MG63 (cell line): ENCODE measurements at places on chromosomes 4 and X. TPM values are rescaled to one million over a fixed set of nuclear protein-coding genes. Genes with fewer than 3 reads are reported as not detected.
A peak's percentile ranks its signal among the peaks of the same experiment; 100 is the strongest.

DNA sequence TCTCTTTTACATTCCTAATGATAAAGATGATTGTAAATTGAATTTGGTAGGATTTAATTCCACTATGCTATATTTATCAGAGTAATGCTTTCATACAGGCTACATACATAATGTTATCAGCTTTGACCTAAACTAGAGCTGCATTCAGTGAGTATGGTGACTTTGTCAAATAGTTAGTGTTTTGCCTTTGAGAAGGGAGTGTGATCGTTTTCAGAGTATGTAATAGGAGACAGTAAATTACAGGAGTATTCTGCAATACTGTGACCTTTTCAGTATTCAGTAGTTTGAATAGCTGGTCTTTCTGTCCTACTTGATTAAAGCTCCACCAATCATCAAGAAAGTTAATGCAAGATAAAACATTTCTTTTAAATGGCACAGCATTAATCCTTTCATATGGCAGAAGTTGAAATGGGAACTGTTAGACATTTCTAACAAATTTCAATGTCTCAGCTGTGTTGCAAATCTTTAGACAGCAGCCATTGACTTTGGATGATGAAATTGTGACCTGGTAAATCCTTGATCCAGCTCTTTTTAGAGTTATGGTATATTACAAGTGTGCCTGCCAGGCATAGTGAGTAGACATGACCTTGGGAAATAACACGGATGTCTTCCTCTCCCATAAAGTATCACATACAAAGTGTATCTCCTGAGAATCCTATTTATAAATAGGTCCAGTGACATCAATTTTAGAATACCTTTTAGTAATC lies 455.3 kb downstream of the KCTD8 start:
- no peak for DNase-seq

SPARCL1 gene
- total RNA-seq: not detected in 2 replicates

ARHGAP36 gene
- total RNA-seq: not detected in 2 replicates

DNA sequence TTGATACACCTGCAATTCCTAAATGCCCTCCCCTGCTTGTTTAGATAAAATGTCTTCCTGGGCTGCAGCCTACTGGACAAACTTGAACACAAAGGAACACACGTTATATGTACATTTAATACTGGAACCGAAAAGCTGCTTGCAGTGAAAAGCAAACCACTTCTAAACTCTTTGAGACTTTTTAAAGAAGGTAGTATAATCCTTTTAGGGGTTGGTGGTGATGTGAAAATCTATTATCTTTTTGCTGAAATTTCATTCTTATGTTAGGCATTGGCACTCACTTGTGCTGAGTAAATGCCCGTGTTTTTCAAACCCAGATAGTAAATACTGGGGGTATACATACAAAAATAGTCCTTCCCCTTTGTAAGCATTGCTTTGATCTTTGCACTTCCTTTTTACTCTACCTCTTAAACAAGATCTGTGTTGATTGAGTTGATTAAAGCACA lies 2.2 kb downstream of the NFKB1 start:
- DNase-seq: no peak

GRCh38 chr4:76035141-76035540 lies 729 bp downstream of the CXCL11 start:
- no peak for DNase-seq

- DNase-seq: no peak
These were observed 137.9 kb downstream of the VSIG4 start for GRCh38 chrX:65902011-65902410.

DNA sequence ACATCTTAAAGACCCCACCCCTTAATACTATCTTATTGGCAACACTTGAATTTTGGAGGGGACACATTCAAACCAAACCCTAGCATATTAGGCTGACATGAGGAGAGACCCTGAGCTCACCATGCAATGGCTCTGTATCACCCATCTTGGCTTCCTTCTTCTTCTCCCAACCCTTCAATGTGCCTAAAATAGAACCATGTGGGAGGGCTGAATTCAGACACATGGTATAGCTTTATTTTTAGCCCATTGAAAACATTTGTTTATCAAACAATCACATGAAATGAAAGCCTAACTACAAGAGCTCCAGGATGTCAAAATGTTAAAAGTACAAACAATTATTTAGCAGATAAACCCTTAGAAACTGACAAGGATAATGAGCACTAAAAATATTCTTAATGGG lies 81.6 kb downstream of the RASL11B start:
- DNase-seq: no peak

- DNase-seq: peak; percentile 60
These were observed 113.9 kb upstream of the VAMP7 start for GRCh38 chrX:155767051-155767875.

DNA sequence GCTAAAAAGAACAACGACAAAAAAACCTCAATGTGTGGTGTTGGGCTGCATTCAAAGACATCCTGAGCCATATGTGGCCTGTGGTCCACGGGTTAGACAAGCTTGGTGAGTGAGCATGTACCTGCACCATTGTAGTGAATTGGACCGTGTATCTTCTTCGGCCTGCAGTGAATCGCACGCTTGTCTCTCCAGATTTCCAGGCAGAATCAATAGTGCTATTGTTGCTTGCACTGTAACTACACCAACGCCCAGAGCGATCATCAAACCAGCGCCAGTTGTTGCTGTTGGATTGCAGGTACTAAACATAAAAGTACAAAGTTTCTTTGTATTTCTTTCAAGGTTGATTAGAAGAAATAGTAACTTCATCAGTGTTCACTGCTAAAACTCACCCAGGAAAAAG lies 101.6 kb downstream of the HUWE1 start:
- no peak for DNase-seq

DNA sequence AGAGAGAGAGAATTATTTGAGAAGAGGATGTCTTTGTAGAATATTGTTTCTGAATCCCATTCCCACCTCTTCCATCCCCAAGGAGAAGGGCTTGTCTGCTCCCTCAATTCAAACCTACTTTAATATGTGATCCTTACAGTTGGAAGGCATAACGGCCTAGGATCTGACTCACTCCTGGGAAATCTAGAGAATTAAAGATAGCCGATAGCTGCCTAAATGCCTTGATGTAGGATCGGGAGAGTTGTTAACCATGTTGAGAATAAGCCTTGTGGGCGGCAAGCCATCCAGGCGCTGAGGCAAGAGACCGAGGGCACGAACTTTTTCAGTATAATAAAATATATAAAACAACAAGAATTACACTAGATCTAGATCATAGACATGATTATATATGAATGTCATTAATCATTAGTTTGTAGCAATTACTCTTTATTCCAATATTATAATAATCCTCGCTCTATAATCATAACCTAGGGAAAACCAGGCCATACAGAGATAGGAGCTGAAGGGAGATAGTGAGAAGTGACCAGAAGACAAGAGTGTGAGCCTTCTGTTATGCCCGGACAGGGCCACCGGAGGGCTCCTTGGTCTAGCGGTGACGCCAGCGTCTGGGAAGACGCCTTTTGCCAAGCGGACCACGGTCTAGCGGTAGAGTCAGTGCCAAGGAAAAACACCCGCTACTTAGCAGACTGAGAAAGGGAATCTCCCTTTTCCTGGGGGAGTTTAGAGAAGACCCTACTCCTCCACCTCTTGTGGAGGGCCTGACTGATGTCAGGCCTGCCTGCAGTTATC lies 13.5 kb downstream of the EMCN start:
- DNase-seq: no peak

GRCh38 chr4:56662782-56663468 lies 18.2 kb downstream of the HOPX start:
- DNase-seq: no peak

DNA sequence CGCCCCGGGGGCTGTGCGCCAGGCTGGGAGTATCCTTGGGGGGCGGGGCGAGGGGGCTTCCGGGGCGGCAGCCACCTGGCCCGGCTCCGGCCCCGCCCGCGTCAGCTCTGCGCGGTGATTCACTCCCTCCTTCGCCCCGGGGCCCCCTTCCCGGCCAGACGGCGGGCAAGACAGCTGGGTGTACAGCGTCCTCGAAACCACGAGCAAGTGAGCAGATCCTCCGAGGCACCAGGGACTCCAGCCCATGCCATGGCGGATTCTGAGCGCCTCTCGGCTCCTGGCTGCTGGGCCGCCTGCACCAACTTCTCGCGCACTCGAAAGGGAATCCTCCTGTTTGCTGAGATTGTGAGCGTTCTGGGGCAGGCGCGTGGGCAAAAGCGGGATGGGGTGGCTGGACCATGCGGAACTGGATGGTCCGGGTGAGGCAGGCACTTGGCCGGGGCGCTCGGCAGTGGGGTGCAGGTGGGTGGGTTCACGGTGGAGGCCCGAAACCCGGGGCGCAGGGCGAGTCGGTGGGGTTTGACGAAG lies at the start of gene PLP2:
PLP2 (plus strand) TSS at position 147 of the 528 bp plus-strand sequence; CDS start at position 250, 103 bp downstream.
- DNase-seq: peak; percentile 80

- no peak for DNase-seq
These were observed 167.5 kb upstream of the SLC7A11 start for GRCh38 chr4:138409670-138410069.

DNA sequence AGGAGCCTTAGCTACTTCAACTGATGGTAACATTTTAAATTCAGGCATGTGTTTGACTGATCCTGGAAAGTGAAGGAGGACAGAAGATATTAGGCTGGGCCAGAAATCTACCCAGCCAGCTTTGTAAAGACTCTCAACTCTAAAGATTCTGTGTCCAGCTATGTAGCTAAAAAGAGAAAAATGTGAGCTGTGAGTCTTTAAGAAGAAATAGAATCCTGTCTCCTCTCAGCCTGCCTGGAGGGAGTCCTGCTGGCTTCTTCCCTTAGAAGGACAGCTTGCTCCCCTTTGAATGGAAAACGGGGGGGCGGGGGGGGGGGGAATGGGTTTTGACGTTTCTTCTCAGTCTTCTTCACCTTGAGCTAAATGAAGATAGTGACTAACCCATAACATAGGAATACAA lies 54.3 kb upstream of the INTU start:
- DNase-seq: no peak

- no peak for DNase-seq
These were observed 909.0 kb upstream of the PCDH10 start for GRCh38 chr4:132240081-132240480.

GRCh38 chr4:10184041-10184440 lies 67.4 kb upstream of the WDR1 start:
- DNase-seq: no peak

- DNase-seq: no peak
These were observed 229.2 kb upstream of the AGA start for GRCh38 chr4:177671387-177671786.

GRCh38 chr4:12615822-12616221 lies 868.3 kb downstream of the RAB28 start:
- DNase-seq: peak; percentile 1

GRCh38 chr4:8150152-8151090 lies 8.2 kb downstream of the ABLIM2 start:
- DNase-seq: no peak

GRCh38 chrX:79367907-79368306 lies 773 bp upstream of the ITM2A start:
- DNase-seq: no peak

DNA sequence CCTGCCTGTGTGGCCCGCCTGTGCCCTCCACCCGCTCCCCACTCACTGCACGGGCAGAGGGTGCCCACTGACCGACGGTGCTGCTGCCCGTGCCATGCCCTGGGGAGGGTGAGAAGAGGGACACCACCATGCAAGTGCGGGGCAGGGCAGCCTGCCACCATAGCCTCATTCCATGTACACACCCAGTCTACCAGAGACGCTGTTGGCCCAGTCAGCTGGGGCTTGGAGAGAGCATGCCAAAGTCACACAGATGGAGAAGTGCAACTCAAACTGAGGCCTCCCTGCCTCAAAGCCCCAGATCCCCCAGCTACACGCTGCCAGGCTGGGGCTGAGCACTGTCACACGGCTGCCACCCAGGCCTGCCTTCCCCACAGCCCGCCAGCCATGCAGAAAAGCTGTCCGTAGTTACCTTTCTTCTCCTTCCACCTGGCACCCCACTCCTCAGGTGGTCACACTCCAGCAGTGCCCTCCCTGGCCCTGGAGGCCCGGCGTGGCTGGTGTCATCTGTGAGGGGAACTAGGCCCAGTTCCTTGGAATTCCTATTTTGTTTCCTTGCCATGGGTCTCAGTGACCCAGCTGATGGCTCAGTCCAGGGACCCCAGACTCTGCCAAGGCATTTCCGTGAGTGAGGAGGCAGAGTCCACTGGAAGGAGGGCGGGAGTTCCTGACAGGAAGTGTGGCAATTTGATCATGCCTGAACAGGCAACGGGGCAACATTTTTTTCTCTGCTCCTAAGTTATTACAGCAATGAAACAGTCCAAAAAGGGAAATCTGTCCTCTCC lies at the start of gene SLC2A9:
SLC2A9 (minus strand) TSS at position 627 of the 782 bp plus-strand sequence; CDS start at position 559, 68 bp downstream.
- no peak for DNase-seq

DNA sequence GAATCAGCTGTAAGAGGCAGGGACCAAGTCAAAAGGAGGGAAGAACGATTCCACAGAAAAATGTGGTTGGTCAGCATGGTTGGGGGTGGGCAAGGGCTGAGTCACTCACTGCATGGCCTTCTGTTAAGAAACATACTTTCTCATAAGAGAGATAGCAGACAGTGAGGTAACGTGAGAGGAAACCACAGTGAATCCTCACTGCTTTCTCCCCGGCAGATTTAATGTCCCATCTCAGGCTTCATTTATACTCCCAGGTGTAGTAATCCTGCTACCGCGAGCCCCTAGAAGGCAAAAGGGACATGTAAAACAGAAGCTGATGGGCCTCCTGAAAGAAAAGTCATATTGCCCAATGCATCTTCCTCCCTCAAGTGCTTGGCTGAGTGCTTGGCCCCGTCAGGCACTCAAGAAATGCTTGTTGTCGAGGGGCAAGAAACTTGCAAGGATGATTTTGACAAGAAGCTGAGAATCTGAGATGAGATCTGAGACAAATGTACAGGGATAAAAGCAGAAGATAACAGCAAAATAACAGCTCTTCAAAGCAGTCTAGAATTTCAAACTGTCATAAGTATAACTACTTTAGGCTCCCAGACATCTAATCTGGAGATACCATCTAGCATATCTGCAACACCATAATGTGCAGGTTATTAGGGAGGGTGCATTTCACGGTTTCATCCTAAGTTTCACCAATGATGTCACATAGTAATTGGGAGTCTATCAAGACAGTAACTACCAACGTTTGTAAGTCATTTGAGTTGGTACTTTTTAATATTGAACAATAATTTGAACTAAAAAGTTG lies 40.2 kb downstream of the SH3KBP1 start:
- peak; percentile 69 for DNase-seq

GRCh38 chr4:163582703-163583102 lies 88.2 kb downstream of the TMA16 start:
- no peak for DNase-seq

DNA sequence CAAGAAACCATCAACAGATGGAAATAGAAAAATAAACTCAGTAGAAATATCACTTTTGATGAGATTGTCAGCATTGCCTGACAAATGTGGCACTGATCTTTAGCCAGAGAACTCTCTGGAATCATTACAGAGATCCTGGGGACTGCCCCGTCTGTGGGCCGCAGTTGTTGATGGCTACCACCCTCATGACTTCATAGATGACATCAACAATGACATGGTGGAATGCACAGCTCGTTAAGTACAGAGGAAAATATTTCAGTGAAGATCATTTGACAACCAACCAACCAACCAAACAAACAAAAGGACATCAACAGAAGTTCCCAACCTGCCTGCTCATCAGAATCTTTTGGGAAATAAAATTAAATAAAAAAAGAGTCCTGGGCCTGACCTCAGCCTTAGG lies 132.6 kb downstream of the UCHL1 start:
- no peak for DNase-seq

ELF4 gene
- 5.9 and 6.3 TPM in 2 replicates for total RNA-seq

KIF4A gene
- total RNA-seq: 26.6 and 30.0 TPM in 2 replicates

CENPVL1 gene
- total RNA-seq: not detected in 2 replicates

FAM53A gene
- total RNA-seq: 2.6 and 4.0 TPM in 2 replicates
